ENCODE measurements at places on chromosomes 1 and 21.

- DNase-seq = no peak
Measured at GRCh38 chr1:59560807-59561450, 253.8 kb upstream of the HOOK1 start.

- DNase-seq = no peak
Measured at GRCh38 chr1:165426745-165427144, 18.2 kb downstream of the RXRG start.

- no peak for DNase-seq
Measured at GRCh38 chr1:87560137-87560536, 231.5 kb downstream of the LMO4 start.

DNA sequence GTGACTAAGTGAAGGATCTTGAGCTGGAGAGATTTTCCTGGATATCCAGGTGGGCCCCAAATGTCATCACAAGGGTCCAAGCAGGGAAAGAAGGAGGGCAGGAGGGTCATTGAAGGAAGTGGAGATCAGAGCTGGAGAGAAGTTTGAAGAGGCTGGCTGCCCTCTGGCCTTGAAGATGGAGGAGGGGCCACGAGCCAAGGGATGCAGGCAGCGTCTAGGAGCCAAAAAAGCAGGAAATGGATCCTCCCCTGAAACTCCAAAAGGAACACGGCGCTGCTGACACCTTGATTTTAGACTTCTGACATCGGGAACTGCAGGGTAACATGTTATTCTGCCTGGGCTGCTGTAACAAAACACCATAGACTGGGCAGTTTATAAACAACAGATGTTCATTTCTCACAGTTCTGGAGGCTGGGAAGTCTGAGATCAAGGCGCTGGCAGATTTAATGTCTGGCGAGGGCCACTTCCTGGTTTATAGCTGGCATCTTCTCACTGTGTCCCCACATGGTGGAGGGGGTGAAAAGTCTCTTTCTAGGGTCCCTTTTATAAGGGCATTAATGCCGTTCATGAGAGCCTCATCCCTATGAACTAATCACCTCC is 28.8 kb upstream of the ZBTB21 start:
- DNase-seq = no peak

- no peak for DNase-seq
Measured at GRCh38 chr21:45860493-45861155, 120.9 kb upstream of the COL6A1 start.

DNA sequence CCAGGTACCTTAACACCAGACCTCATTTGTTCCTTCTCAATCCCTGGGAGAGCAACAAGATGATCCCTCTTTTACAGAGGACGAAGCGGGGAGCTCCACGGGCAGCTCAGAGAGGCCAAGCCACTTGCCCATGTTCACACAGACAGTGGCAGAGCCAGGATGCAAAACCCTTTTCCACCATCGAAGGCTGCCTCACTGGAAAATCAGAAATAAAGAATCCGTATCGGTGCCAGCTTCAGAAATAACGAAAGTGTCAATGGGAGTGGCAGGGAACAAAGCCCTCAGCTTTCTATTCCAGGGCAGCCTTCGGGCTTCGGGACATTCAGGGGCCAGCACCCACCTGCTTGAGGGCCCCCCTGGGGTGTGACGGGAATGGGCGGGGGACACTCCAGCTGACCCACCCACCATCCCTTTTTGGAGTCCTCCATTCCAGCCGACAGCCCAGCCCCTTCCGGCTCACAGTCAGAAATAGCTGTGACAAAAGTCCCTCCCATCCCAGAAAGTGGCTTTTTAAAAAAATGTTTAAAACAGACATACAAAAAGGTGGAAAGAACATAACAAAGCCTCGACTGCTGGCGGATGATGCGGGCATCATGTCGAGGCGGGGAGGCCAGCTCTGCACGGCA is 6.0 kb downstream of the IFFO2 start:
- no peak for DNase-seq

All from activated CD8-positive, alpha-beta memory T cell treated with anti-CD3 and anti-CD28 coated beads for 1 hour (primary cell).